ENCODE measurements at places on chromosomes 13 and 19.

- no peak for DNase-seq
These were observed 521.8 kb downstream of the MYO16 start for GRCh38 chr13:109151255-109151654.

GRCh38 chr19:37346091-37346490, 24.8 kb upstream of the ZNF527 start:
- no peak for DNase-seq

DNA sequence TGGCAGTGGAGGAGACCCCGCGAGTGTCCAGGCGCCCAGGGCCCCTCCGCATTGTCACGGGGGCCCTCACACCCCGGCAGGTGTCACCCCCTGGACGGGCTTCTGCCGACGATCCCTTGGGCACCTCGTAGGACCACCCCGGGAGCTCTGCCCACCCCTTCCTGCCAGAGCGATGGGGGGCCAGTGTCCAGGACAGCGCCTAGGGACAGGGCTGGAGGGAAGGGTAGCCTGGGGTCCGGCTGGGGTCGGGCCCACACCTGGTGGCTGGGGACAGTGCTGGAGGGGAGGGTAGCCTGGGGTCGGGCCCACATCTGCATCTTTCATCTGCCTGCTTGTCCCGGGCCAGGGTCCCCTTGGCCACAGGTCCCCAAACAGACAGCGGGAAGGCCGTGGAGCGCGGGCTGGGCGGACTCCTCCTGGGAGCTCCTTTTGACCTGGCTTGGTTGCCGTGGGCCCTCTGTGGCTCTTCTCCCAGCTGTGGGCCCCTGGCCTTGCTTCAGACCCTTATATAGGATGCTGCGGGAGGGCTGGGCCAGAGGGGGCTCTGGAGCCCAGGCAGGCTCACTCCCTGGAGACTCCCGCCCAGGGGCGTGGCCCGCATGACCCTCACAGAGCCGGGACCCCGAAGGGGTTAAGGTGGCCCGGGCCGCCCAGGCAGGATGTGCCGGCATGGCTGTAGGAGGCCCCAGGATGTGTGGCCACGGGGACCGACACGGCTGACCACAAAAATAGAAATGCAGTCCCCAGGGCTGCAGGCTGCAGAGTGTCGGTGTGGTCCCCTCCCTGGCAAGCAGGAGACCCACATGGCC, 74.1 kb upstream of the MCF2L start:
- DNase-seq: no peak

GRCh38 chr19:13033244-13033643, 38.0 kb downstream of the NFIX start:
- no peak for DNase-seq

DNA sequence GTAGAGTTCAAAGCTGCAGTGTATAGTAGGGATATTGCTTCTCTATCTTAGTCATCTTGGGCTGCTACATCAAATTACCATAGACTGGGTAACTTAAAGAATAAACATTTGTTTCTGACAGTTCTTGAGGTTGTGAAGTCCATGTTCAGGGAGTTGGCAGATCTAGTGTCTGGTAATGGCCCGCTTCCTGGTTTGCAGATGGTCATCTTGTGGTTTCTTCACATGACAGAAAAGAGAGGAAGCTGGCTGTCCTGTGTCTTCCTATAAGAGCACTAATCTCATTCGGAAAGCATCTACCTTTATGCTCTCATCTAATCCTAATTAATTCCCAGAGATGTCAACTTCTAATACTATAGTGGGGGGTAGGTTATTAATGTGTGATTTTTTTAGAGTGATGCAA, 6.2 kb downstream of the ZNF763 start:
- no peak for DNase-seq

- no peak for DNase-seq
These were observed 148.4 kb downstream of the URI1 start for GRCh38 chr19:30090476-30090875.

- no peak for DNase-seq
These were observed 614.4 kb downstream of the LIG4 start for GRCh38 chr13:107600971-107601370.

DNA sequence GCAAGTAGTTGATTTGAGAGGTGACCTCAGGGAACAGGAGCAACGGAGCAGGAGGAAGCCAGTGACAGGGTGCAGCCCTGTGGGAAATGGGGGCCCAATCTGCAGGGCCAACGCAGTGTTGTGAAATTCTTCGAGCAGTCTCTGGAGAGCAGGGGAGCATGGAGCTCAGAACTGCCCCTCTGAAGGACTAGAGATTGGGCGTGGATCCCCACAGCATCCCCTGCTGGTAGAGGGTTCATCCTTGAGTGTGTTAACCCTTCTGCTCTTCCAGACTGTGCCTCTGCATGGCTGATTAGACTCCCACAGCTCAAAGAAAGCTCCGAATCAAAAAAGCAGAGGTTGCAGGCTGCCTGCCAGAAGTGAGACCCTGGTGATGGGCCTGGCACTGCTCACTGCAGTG, 77.9 kb upstream of the UQCRFS1 start:
- no peak for DNase-seq

DNA sequence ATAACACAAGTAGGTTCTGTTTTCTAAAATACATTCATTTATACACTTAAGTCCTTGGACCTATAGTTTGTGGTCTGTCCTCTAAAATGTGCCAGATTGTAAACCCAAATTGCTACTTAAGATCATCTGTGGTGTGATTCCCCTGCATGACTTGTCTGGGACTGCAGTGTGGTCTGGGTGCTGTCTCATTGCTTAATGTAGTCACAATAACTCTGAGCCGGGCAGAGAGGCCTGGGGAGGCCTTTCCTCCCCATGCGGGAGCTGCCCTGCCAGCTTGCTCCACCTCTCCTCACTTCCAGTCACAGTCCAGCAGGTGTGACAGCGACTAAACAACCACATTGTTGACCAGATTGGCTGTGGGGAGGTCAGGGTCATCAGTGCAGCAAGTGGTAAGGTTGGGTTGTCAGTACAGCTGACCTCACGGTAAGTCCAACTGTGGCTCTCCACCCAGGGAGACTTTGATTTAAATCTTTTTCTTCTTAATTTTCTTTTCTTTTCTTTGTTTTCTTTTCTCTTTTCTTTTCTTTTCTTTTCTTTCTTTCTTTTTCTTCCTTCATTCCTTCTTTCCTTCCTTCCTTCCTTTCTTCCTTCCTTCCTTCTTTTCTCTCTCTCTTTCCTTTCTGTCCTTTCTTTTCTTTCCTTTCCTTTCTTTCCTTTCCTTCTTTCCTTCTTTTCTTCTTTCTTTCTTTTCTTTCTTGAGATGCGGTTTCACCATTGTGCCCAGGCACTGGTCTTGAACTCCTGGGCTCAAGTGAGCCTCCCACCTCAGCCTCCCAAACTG, 4.4 kb upstream of the TUBA3C start:
- no peak for DNase-seq

- DNase-seq: no peak
These were observed 1470.9 kb downstream of the UQCRFS1 start for GRCh38 chr19:27742041-27742440.

DNA sequence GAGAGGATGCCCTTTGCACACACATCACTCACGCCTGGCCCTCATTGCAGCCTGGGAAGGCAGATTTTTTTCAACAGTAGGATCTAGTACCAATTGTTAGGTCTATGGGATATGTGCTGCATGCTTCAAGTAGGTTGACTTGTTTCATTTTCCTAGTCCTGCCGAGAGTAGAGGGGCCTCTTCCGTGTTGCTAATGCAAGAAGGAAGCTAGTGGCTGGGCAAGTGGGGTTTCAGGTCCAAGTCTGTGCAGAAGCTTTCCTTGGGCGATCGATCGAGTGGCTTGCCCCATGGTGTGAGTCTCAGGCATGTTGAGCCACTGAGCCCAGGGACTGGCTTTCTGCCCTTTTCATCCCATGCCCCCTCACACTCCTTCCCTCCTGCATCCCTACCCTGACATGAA, 13.7 kb downstream of the ILF3 start:
- no peak for DNase-seq

GRCh38 chr13:31755803-31756212, 16.5 kb downstream of the RXFP2 start:
- DNase-seq: no peak

GRCh38 chr13:40113643-40114304, 458.3 kb downstream of the COG6 start:
- peak; percentile 54 for DNase-seq

GRCh38 chr19:2983351-2984214, 6.2 kb downstream of the TLE6 start:
- no peak for DNase-seq

- DNase-seq: no peak
These were observed 8.2 kb upstream of the ZNF527 start for GRCh38 chr19:37362733-37363132.

GRCh38 chr13:59250336-59251189, 913.2 kb downstream of the DIAPH3 start:
- no peak for DNase-seq

DNA sequence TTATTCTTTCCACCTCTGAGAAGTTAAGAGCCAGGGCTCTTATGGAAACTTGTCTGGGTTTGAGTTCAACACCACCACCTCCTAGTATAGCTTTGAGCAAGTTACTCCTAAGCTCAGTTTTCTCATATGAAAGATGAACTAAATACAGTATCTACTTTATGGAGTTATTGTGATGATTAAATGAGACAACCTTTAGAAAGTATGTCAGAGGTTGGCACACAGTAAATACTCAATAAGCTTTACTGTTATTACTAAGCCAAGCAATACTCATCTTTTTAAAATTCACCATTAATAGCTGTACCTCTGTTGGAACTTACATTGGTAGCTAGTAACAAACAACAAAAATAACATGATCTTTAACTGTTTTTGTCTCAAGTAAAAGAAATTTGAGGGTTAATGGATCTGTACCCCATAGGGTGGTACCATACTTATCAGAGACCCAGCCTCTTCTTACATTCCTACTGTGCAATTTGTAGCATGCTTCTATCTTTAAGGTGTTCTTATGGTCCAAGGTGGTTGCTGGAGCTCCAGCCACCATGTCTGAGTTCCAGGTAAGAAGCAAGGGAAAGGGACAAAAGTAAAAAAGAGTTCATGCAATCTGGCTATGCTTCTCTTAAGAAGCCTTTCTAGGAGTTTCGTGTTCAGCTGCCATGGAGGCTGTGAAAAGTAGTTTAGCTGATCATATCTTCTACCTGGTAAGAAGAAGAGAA, 24.1 kb upstream of the NDFIP2 start:
- DNase-seq: no peak

DNA sequence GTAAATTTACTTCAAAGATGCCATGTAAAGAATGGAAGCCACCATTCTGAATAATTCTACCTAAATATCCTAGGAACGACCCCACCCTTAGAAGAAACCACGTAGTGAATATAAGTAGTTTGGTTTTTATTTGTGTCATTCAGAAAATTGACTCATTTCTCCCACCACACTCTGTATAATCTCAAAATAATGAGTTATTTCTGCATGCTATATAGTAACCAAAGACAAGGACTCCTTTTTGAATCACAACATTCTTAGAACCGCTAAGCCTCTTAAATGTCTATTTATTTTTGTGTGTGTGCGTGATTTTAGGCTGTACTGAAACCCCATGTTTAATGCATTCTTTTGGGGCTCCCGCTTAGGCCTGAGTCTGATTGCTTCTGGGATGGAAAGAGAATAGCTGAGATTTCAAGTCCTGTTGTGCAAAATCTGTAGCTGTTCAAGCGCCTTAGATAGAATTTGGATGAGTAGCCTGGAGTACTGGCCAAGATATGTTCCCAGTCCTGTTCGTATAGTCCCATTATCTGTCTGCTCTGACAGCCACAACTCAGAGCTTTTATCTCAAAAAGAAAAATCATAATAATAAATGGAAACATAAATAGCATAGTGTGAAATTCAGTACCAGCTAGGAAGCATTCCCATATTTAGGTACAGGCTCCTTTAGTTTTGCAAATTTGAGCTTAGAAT, 532.4 kb upstream of the NBEA start:
- DNase-seq: no peak

- no peak for DNase-seq
These were observed 995 bp upstream of the MKNK2 start for GRCh38 chr19:2051773-2052704.

- DNase-seq: no peak
These were observed 440.8 kb downstream of the TDRD3 start for GRCh38 chr13:60837806-60838205.

DNA sequence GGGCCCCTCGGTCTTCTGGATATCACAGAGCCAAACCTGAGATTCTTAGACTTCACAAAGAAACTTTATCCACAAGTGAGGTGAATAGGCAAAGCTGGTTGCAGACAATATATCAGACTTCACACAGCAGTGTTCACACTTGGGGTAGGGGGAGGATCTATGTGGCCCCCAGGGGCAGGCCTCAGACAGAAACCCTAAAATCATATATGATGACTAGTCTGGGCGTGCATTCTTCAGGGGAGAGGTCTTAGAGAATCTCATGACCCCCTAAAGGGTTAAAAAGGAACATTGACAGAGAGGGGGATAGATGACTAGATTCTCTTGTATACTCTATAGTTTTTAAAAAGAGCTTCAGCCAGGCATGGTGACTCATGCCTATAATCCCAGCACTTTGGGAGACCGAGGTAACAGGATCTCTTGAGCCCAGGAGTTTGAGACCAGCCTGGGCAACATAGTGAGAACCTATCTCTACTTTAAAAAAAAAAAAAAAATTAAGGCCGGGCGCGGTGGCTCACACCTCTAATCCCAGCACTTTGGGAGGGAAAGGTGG, 2.8 kb downstream of the TYROBP start:
- DNase-seq: no peak

DNA sequence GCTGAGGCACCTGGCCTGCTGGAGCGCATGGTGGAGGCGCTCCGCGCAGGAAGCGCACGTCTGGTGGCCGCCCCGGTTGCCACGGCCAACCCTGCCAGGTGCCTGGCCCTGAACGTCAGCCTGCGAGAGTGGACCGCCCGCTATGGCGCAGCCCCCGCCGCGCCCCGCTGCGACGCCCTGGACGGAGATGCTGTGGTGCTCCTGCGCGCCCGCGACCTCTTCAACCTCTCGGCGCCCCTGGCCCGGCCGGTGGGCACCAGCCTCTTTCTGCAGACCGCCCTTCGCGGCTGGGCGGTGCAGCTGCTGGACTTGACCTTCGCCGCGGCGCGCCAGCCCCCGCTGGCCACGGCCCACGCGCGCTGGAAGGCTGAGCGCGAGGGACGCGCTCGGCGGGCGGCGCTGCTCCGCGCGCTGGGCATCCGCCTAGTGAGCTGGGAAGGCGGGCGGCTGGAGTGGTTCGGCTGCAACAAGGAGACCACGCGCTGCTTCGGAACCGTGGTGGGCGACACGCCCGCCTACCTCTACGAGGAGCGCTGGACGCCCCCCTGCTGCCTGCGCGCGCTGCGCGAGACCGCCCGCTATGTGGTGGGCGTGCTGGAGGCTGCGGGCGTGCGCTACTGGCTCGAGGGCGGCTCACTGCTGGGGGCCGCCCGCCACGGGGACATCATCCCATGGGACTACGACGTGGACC, 9.7 kb upstream of the STRN4 start:
- DNase-seq: no peak
